ENCODE measurements at places on chromosomes 13 and 19. TPM values are rescaled to one million over a fixed set of nuclear protein-coding genes. Genes with fewer than 3 reads are reported as not detected.

DNA sequence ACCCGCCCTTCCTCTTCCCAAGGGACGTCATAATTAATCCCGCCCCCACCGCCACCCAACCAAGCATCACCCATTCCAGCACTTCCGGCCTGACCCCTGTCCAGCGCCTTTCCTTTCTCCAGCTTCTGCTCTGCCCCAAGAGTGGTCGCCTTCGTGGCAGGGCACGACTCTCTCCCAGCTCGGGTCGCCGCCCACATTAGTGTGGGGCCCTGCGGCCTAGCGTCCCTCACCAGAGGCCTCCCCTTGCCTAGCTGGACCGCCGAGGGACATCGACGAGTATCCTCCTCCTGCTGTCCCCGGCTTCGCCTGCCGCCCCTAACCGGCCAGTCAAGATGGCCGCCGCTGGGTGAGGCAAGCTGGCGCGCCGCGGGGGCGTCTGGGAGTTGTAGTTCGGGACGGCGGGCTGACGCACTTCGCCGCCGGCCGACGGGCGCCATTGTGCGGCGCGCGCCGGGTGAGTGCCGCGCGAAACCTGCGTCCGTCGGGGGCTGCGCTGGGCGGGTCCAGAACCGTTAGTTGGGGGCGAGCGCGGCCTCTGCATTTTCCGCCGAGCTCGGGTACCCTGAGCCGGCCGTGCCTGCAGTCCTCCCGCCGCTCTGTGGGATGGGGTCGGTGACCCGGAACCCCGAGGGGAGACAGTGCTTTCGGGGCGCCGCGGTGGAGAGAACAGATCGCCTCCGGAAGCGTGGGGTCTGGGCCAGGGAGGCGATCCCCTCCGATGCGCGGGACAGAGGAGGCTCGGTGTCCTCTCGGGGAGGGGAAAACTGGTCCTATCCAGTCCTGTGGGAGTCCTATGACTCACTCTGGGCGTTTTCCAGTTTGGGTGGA is at the start of gene ZNF274:
TSS of gene ZNF274 (plus strand) at position 73 of the 828 bp plus-strand sequence. CDS start 905 bp downstream, outside the sequence.
- DNase-seq, result peak; percentile 96

The CCL25 gene
- total RNA-seq, result not detected

DNA sequence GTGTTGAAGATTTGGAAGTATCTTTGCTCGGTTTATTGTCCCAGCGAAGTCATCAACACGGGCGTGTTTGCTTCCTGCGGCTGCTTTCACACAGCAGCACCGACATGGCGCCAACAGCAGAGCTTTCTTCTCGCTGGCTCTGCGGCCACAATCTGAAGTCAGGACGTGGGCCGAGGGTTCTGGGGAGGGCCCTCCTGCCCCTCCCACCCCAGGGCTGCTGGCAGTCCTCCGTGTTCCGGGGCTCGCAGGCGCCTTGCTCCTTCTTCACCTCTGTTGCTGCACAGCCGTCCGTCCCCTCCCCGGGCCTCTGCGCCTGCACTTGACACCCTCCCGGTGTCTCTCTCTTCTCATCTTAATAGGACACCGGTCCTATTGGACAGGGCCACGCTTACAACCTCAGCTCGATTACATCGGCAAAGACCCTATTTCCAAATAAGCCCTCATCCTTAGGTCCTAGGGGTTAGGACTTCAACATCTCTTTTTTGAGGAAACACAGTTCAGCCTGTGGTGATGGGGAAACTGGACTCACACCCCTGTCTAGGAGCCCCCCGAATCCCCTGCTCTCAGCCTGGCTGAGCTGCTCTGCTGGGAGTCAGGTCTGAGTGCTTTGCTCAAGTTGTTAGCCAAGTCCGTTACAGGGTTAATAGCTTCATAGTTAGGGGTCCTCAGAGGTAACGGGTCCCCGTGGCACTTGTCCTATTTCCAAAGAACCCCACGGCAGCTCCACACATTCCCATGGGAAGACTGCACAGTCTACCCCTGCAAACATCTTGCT is 2.7 kb upstream of the TEX29 start:
- DNase-seq, result peak; percentile 8

The LMTK3 gene
- 5.1 TPM for total RNA-seq

- DNase-seq, result no peak
These were observed 17.6 kb downstream of the ZNF233 start for GRCh38 chr19:44277331-44277730.

- DNase-seq, result no peak
These were observed 91.2 kb downstream of the GGACT start for GRCh38 chr13:100497389-100497788.

- no peak for DNase-seq
These were observed 1.7 kb upstream of the ZNF507 start for GRCh38 chr19:32343550-32344262.

- no peak for DNase-seq
These were observed 39.1 kb downstream of the TEX26 start for GRCh38 chr13:30971575-30971974.

DNA sequence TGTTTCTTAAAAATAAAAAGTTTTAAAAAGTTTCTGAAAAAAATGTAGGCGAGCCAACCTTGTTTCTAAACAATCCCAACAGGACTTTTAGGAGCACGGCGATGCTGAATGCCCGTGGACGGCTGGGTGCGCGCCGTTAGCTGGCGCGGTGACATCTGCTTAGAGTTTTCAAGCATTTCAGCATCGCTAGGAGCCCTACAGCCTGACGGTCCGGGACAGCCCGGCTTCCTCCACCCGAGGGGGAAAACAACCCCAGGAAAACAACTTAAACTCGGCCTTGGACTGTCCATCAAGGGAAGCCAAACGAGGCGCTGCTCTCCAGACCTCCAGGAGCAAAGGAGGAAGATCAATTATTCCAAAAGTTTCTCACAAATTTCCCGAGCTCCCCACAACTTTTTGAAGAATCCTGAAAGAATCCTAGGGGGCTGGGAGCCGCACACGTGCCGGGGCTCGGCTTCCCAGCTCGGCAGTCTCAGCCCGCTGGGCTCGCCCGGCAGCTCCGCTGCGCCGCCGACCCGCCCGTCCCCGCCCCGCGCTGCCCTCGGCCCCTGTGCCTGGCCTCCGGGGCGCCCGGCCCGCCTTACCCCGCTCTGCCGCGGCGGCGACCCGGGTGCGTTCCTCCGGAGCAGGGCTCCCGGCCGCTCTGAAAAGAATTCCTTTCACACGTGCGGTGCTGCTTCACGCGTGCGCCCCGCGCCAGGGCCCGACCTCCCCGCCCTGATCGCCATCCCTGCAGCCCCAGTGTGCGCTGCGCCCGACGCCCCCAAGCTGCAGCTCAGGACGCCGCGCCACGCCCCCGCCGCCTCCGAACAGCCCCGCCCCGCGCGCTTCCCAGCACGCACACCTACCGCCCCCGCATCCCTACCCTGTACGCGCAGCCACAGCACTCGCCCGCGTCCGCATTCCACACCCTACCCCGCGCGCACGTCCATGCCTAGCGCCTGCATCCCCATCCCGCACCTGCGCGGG is at the start of gene GJA3:
TSS of gene GJA3 (minus strand) at position 747 of the 969 bp plus-strand sequence. CDS start 17,764 bp downstream, outside the sequence.
- no peak for DNase-seq

The SPHK2 gene
- total RNA-seq, result 27.6 TPM

The PNKP gene
- 122 TPM for total RNA-seq

DNA sequence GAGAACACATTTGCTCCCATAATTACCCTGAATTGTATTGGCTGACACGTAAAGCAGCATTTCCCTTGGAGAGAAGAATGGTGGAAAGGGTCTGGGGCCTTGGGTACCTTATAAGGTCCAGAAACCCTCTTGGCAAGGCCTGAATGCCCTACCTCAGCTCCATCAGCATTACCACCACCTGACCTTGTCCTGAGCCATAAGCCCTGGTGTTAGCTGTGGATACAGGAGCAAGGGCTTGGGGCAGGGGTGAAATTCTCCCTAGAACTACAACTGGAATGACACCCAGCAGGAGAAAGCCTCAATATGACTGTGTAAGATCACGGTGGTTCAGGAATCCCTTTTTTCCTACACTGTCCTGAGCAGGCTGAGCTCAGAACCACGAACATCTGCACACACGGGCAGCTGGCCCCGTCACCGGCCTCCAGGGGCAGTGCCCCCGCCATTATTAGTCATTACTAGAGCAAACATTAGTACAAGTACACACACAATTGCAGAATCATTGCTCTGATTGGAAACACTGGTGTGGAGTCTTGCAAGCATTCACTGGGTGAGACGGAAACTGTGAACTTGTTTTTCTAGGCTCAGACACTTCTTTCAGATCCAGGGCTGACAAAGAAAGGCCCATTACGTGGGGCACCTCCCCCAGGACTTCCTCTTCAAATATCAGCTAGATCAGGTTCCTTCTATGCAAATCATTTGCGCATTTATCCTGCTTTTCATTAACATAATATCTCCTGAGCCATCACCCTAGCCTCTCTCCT is 26.8 kb upstream of the MTIF3 start:
- peak; percentile 50 for DNase-seq

- DNase-seq, result peak; percentile 85
These were observed at the start of gene FUT1 for GRCh38 chr19:48752496-48753365. Gene FUT1, minus strand, starts transcription at chr19:48752641. Its CDS starts 1,360 bp downstream, at chr19:48751281.

GRCh38 chr13:40681341-40682146 is 15.1 kb upstream of the FOXO1 start:
- no peak for DNase-seq

The CEACAM7 gene
- 0.36 TPM for total RNA-seq

- DNase-seq, result no peak
These were observed 9.8 kb upstream of the USPL1 start for GRCh38 chr13:30607908-30608307.

DNA sequence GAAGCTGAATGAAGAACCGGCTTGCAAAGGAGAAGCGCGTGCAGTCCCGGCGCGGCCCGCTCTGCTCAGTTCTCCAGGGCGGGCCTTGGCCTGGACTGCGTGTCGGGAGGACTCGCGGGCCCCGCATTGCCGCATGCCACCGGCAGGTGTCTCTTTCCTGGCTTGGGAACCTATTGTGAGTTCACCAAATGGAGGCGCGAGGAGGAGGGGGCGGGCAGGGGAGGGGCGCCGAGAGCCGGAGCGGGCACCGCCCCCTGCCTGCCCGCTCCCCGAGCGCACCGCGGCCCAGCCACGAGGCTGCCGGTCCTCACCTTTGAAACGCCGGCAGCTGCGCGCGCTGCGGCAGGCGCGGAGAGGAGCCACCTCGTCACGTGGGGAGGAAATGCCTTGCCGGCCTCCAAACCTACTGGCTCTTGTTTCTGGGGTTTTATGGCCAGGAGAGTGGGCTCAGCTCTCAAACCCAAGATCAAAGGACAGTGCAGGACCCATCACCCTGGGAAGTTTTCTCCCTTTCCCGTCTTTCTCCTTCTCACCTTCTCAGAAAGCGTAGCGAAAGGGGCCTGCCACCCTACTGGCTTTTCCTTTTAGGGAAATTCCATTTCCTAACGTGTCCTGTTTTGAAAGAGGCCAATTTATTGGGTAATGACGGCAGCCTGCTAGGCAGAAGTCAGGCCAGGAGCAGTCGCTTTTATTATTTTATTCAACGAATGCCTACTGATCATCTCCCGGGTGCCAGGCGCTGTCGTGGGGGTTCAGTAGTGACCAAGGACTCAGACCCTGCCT is 13.8 kb upstream of the UBE2L5 start:
- peak; percentile 96 for DNase-seq

The ZNF700 gene
- 27.0 TPM for total RNA-seq

- no peak for DNase-seq
These were observed 25.1 kb downstream of the CEACAM4 start for GRCh38 chr19:41601771-41602170.

DNA sequence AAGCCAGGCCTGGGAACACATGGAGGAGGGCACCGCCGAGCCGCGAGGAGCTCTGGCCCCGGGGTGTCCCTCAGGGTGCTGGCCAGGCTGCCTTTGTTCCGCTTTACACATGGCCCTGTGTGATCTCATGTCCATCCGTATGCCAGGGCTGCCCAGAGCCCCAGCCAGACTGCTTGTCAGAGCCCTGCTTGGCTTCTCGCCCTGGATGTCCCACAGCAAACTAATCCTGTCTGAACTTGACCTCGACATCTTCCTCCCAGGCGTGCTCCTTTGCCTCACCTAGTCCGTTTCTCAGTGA is 14.3 kb downstream of the BCKDHA start:
- DNase-seq, result no peak

- no peak for DNase-seq
These were observed 31.3 kb upstream of the ASF1B start for GRCh38 chr19:14167576-14168138.

The ATP8A2 gene
- total RNA-seq, result 0.13 TPM

DNA sequence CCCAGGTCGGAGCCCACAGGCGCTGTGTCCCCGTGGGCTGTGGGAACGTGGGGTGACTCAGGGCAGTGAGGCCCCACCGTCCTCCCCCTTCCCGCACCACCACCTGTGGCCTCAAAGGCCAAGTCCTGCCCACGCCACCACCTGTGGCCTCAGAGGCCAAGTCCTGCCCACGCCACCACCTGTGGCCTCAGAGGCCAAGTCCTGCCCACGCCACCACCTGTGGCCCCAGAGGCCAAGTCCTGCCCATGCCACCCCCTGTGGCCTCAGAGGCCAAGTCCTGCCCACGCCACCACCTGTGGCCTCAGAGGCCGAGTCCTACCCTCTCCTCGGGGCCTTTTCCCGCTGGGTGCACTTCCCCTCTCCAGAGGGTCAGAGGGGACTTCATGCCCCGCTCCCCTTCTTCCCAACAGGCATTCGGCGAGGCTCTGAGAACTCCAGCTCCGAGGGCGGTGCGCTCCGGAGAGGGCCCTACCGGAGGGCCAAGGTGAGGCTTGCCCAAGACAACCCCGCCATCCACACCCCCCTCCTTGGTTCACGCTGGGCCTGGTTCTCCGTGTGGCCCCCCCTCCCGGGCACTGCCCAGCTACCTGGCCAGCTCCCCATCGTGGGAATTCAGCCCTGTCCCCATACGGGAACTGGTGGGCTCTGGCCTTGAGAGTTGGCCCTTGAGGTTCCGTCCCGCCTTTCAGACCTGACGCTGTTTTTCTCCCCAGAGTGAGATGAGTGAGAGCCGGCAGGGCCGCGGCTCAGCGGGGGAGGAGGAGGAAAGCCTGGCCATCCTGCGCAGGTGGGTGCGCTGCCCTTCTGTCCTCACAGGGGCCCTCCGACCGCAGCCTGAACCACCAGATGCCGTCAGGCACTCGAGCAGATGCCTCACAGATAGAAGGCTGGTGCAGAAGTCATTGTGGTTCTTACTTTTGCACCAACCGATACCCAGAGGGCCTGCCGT is 27.4 kb upstream of the F7 start:
- no peak for DNase-seq

DNA sequence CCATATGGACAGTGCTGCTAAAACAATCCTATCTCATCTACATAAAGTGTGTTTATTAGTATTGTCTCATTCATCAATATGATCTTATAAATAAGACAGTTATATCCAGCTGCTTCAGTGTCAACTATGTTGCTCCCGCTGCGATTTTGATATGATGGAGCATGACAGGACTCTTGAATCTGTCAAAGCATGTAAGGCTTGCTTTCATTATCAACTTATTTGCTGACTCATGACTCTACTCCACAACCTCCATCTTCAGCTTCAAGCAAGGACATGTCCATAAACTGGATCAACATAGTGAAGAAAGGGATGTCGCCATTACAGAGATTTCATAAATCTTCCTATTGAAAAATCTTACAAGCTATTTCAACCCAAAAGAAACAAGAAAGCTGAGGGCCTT is 2812.6 kb downstream of the PCDH9 start:
- DNase-seq, result no peak

Measured in ureter (tissue), 1 donor.